ENCODE measurements at places on chromosomes 7 and 10.

GRCh38 chr7:104976966-104977636, 36.9 kb upstream of the KMT2E start:
- H3K4me1 ChIP-seq, result no peaks in the 10 kb centered on the region
- no peak overlapping the region for H3K4me3 ChIP-seq
- no peaks in the 10 kb centered on the region for H3K36me3 ChIP-seq
- no peak overlapping the region for H3K27ac ChIP-seq
- DNase-seq, result no peak

DNA sequence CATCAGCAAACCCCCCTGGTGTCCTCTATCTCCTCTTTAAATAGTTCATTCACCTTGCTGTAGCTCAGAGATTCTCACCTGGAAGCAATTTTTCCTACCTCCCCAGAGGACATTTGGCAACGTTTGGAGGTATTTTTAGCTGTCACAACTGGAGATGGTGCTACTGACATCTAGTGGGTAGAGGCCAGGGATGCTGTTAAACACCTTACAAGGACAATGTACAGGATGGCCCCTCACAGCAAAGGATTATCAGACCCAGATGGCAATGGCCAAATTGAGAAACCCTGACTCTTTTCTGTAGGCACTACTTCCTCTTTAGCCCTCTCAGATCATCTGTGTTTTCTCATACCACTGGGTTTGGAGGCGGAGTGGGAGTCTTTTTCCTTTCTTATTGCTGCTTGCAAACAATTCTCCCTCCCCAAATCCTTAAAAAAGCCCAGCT, 13.2 kb upstream of the TRA2A start:
- H3K36me3 ChIP-seq, result no peaks in the 10 kb centered on the region
- no peak overlapping the region for H3K4me3 ChIP-seq
- no peak overlapping the region for H3K27ac ChIP-seq
- peak; percentile 78 for DNase-seq

DNA sequence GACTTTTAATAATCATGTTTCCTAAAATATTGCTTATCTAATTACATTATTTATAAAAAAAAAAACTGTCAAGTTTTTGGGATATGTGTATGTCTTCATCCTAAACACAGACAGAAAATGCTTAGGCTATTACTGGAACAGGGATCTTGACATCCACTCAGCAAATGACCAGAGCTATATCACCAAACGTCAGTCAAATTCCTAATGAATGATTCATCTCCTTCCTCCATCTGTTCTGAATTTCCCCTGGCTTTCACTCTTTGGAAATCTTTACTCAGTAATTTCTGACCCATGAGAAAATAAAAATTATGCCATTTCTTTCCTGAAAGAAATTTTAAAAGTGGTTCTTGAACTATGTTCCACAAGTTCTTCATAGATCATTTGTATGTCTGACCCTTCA, 552.4 kb upstream of the KCND2 start:
- no peaks in the 10 kb centered on the region for H3K4me1 ChIP-seq
- no peaks in the 10 kb centered on the region for H3K36me3 ChIP-seq
- no peak overlapping the region for H3K4me3 ChIP-seq
- H3K27me3 ChIP-seq, result no peaks in the 10 kb centered on the region
- DNase-seq, result no peak

DNA sequence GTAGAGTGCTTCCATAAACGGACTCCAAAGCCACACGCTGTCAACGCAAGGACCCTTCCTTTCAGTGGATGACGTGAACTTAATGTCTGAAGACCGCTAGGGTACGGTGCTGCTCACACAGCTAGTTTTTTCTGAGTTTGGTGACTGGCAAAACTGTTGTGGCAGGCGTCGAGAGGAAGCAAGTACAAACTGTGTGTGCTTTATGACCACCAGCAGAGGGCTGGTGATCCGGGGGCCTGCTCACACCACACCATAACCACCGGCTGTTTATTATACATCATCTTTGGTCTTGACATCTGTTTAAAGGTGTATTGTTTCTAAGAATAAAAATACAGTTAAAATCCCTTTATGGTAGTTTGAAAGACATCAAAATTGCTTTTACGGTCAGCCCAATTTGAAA, 37.1 kb upstream of the ATP6V0A4 start:
- no peaks in the 10 kb centered on the region for H3K4me1 ChIP-seq
- DNase-seq, result no peak
- H3K36me3 ChIP-seq, result peaks cover 5% of the 10 kb centered on the region
- H3K27ac ChIP-seq, result no peak overlapping the region
- no peaks in the 10 kb centered on the region for H3K27me3 ChIP-seq
- H3K4me3 ChIP-seq, result no peak overlapping the region

DNA sequence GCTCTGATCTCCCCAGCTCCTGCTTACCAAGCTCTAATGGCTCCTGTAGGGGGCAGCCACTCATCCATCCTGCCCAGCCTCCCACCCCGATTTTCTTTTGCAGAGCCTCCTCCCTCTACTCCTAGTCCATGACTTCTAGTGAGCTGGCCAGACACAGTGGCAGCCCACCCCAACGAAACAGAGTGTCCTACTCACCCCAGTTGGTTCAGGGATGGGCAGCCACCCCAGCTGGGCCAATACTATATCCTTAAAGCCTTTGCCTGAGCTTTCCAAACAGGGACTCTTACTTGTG, 77.1 kb downstream of the GRID1 start:
- no peak for DNase-seq
- H3K36me3 ChIP-seq, result no peaks in the 10 kb centered on the region
- no peak overlapping the region for H3K4me3 ChIP-seq
- no peaks in the 10 kb centered on the region for H3K4me1 ChIP-seq
- peaks cover 37% of the 10 kb centered on the region for H3K27me3 ChIP-seq

All from PC-9 (cell line).